T-cell (primary cell): ENCODE measurements at places on chromosomes 11 and 22.

GRCh38 chr11:29100967-29101366 lies 915.9 kb downstream of the KCNA4 start:
- no peak for DNase-seq

GRCh38 chr11:2259466-2259830 lies 10.9 kb downstream of the ASCL2 start:
- DNase-seq: no peak

GRCh38 chr11:93537767-93538261 lies 5.4 kb downstream of the SMCO4 start:
- no peak for DNase-seq

- no peak for DNase-seq
These were observed 30.2 kb upstream of the CLTCL1 start for GRCh38 chr22:19321757-19322156.

DNA sequence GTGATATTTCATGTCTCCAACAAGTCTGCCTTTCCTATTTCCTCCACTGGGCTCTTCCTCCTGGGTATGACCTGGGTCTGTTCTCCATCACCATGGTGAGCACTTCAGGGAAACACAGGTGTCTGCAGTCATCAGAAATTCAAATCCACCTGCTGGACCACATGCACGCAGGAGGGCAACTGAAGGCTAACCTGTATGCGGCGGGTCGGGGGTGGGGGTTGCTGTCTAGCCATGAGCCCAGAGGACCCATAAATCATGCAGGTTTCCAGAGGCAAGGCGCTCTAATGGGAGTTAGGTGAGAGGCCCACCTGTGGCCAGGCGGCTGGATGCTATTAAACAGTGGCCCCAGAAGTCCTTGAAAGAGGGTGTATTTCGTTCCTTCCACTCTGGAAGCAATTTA lies 11.1 kb upstream of the PAMR1 start:
- no peak for DNase-seq

- no peak for DNase-seq
These were observed 333.9 kb downstream of the METTL15 start for GRCh38 chr11:28442131-28442530.

- no peak for DNase-seq
These were observed 148.2 kb upstream of the SNX19 start for GRCh38 chr11:131064373-131064991.

DNA sequence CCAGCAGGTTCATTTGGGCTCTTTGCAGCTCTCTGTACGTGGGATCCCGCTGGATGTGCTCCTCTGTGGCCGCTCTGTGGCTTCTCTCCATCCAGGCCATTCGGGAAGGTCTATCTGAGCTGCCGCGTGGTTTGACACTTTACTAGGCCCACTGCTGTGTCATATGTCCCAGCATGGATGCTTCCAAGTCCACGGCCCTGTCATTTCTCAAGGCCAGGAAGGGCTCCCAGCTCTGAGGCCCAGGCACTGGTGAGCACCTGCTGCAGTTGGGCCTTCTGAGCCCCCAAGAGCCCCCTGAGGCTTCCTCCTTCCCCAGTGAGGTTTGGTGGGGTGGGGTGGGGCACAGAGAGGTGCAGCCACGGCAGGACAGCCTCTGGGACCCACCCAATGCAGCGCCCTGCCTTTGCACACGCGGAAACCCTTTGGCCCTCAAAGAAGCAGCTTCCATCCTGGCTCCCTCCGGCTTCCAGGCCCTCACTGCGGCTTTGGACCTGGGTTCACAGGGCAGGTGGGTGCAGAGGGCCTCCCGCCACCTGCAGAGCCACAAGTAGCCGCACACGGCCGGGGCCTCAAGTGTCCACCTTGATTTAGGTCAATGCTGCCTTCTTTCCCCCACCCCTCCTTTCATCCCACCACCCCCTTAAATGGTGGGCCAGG lies 44.5 kb upstream of the FGF3 start:
- DNase-seq: no peak

DNA sequence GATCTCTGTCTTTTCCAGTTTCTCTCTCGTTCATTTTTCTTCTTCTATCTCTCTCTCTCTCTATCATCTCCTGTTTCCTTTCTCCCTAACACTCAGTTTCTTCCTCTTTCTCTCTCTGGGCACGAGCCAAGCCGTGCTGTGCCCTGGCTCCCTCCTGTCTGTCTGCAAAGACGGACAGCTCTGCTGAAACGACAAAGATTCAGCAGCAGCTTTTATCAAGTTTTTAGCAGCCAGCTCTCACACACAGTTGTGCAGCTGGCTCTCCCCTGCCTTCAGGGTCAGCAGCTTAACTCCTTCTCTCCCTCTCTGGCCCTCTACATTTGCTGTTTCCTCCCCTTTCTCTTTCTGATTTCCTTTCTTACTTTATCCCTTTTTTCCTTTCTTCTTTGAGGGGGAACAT lies 352.0 kb upstream of the MPPED2 start:
- no peak for DNase-seq

DNA sequence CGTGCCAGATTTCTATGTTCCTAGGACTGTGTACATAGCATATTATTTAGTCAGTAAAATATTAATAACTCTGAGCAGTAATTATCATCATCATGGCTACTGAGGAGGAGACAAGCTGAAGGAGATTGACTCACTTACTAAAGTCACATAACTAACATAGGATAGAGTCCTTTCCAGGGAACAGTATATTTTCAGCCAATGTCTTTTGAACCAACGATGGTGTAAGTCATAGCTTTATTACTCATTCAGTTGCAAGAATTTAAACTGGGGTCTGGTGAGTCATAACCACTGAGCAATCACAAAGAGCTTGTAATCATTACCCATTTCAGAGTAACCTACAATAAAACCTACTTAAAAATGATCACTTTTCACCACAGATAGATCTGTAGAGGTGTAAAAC lies 1564.8 kb upstream of the TENM4 start:
- DNase-seq: no peak

DNA sequence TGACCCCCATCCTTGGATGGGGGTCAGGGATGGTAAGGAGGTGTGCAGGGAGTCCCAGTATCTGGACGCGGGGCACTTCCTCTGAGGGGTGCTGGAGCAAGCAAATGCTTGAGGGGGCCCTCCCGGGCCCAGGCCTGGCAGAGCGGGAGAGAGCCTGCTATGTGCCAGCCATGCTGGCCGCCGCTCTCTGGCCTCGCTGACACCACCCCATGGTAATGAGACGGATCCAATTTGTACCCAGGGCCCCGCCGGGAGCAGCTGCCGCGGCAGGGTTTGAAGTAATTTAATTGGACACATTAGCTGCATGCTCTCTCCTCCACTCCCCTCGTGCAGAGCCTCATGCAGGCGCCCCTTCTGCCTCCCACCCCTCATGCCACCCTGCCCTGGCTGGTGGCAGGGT lies 6.3 kb downstream of the SYT7 start:
- no peak for DNase-seq
